ACHN (cell line): ENCODE measurements at places on chromosomes 5 and 9.

DNA sequence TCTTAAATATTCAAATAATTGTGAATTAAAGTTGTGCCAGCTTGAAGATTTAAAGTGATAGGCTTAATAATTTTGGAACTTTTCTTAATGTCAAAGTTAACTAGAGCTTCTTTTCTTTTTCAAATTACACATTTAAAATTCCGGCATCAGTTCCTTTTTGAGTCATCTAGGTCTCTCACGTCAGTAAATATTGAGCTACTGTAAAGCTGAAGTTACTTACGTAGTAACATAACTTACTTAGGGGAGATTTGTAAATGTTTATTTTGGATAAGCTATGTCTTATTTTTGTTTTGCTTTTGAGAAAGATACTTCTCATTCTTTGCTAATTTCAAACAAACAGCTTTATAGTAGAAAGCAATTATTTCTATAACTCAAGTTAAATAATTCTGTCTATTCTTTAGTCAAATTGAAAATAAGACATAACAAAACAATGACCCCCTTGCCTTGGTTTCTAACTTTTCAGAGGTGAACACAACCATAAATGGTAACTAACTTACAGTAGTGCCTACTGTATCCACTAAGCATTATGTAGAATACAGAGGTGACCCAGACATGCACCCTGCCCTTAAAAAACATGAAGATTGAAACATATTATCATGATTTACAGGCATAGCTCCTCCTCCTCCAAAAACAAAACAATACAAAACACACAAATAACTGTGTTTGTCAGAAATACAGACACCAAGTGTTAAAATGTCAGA, 29.8 kb downstream of the CD274 start:
- no peak for DNase-seq

DNA sequence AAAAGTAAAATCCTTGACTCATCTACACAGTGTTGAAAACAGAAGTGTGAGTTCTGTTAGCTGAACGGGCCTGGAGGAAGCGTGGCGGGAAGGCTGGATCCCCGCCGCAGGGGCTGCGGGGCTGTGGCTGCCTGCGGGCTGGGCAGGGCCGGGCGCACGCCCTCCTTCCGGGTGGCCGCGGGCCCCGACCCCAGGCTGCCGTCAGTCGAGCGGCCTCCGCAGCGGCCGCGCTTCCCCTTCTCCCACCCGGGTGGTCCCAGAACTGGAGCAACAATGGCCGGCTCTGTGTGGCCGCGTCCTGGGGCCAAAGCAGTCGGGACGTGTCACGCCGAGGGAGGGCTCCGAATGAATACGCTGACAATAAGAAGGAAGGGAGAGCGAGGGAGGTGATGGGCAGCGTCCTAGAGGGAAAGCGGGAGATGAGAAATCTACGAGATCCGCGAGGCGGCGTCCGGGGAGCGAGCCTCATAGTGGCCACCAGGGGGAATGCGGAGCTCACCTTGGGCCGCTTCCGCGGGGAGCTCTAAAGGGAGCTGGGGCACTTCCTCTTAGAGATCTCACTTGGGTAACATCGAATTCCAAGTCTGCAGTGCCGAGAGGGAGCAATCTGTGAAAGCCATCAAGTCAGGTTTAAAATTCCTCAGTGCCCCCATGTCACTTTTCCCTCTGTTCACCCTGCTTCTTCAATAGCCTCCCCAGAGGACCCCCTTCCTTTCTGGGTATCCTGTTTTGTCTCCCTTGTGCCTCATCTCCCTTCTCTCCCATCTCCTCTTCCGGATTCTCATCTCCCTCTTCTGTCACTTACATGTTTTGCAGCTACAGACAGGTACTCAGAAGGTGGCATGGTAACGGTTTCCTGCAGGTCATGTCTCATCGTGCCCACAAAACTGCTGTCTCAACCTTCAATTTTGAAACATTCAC, 83.9 kb downstream of the SLC1A3 start:
- DNase-seq, result peak; percentile 77

DNA sequence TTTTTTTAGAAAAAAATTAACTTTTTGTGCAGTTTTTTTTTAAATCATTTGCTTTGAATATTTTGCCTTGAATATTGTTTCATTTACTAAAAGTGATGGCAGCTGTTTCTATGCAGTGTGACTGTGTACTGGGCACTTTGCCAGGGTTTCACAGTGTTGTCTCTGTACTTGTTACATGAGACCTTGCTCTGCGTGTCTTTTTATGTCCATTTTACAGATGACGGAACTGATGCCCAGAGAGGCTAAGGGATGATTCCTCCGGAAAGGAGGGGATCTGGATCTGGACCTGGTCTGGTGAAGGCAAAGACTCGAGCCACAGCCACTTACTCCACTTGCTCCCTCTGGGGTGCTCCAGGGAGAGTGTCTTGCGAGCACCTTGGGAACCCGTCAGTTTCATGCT, 124.8 kb upstream of the PTCH1 start:
- no peak for DNase-seq

DNA sequence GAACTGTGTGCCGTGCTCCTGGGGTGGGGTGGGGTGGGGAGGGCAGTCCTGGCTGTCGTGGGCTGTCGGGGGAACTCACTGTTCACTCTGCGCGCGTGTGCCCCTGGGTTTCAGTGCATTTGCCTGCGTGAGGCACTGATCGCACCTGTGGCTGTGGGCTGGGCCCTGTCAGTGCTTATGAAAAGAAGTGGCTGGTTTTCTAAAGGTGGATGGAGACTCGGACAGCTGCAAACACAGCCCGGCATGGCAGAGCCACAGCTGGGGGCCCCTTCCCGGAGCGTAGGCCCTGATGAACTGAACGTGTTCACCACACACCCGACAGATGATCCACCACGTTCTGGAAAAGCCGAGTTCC, 42.7 kb downstream of the NKD2 start:
- DNase-seq, result no peak

DNA sequence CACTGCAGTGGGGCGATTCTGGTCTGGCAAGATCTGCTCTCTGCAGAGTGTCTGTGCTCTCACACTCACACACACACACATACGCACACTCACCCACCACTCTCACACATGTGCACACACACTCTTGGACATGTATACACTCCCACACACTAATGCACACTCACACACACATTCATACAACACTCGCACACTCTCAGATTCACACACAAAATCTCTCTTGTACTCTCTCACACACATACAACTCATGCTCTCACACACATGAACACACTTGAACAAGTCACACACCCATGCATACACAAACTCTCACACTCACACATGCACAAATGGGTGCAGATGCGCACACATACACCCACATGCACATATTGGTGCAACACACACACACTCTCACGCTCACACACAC, 31.7 kb downstream of the TMEM174 start:
- no peak for DNase-seq

DNA sequence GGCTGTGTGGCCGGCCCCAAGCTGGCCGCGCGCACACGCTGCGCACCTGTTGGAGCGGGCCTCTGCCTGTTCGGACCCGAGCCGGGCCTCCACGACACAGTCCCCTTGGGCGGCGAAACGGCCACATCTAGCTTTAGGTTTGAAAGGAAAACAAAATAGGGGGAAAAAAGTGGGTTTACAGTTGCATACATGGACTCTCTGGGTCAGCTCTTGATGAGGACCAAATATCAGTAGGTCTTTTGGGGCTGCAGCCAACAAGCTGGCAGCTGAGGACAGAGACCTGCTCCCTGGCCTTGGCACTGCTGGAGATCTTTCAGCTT, 20.7 kb downstream of the IGIP start:
- no peak for DNase-seq

DNA sequence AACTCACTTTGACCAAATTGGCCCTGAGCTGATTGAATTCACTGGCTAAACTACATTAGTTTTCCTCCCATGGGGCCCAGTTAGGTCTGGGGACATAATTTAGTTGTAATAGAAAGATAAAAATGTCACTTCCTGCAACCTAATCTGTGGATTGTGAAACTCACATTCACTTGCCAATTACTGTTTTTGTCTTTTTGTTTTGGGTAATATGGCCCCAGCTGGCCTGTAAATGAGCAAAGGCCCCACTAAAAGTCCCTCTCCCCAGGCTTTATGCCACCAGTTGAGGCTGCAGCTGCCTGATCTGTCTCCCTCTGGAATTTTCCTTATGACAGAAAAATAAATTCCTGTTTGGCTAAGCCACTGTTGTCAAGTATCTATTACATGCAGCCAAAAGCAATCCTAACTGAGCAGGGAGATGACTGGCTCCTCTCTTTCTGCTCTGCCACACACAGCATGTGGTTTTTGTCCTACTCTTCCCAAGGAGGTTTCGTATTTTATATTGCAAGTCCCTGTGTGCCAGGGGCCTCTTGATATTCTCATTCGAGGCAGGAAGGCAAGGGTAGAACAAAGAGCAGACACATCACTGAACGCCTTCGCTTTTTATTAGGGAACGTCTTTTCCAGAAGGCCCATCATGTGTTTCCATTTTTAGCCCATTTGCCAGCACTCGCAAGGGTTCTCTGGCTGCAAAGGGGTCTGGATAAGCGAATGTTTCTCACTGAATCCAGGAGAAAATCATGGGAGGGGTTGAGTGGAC, 24.1 kb upstream of the SLC25A48 start:
- DNase-seq, result no peak

DNA sequence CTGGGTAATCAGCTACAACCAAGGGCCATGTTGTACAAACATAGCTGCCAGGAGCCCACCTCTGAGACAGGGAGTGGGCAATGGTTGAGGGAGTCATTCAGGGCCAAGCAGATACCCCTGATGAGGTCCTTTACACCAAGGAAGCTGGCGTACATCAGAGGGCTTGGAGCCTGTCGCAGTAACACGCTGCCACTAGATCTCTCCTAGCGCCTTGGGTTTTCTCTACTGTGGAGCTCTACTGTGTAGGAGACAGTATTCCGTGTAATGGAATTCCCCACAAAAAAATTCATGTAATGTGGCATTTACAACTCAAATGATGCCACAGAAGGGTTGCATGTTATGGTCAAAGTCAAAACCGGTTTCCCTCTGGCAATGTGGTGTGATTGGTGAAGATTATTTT, 41.4 kb upstream of the CRB2 start:
- DNase-seq, result no peak
